ENCODE measurements at places on chromosomes 1 and 21. TPM values are rescaled to one million over a fixed set of nuclear protein-coding genes. Genes with fewer than 3 reads are reported as not detected.

- no peak for DNase-seq
Measured at GRCh38 chr1:63701187-63701586, 72.6 kb upstream of the ROR1 start.

The MATN1 gene
- total RNA-seq, result 0.06 TPM

The TFB2M gene
- 23.2 TPM for total RNA-seq

The FHAD1 gene
- total RNA-seq, result 0.17 TPM

All from H4 (cell line).